ENCODE measurements at places on chromosomes 11 and 22. TPM values are rescaled to one million over a fixed set of nuclear protein-coding genes. Genes with fewer than 3 reads are reported as not detected.

RAB39A gene
- 0.14 TPM for total RNA-seq

MMP13 gene
- total RNA-seq = not detected

PATE4 gene
- not detected for total RNA-seq

GRCh38 chr22:48259991-48260670 lies 1497.7 kb downstream of the TBC1D22A start:
- no peaks in the 10 kb centered on the region for H3K4me1 ChIP-seq
- H3K36me3 ChIP-seq = no peaks in the 10 kb centered on the region
- no peak for DNase-seq
- H3K4me3 ChIP-seq = no peak overlapping the region

DNA sequence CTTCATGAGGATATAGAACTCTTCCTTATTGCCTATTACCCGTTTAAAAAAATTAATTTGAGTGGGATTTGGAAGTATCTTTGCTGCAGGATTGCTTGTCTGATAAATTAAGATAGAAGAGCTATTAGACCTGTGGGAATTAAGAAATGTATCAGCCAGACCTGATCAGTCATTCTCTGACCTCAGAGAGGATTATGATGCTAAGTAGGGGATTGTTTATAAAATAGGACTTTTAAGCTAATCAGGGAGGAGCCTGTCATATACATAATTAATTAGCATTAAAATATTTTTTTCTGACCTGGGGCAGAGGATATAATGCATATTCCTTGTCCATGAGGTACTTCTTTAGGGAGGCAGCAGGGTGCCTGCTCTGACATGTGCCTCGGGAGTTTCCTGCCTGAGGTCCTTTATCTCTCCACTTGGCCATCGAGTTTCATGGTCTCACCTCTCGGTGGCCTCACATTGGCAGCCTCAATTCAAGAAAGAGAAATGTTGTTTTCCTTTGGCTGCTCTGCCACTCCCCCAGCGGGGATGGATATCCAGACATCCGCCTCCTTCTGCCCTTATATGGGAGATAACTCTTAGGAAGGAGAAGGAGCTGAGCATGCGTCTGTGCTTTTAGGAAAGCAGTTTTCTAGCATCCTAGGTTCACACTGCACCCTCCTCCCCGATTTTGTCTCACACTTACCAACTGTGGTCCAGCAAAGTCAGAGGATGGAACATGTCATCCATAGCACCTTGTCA lies 41.1 kb downstream of the DIXDC1 start:
- no peak overlapping the region for H3K4me3 ChIP-seq
- H3K27ac ChIP-seq = no peak overlapping the region
- H3K4me1 ChIP-seq = peaks cover 6% of the 10 kb centered on the region
- DNase-seq = no peak
- H3K27me3 ChIP-seq = peaks cover 12% of the 10 kb centered on the region
- H3K36me3 ChIP-seq = no peaks in the 10 kb centered on the region

- no peaks in the 10 kb centered on the region for H3K36me3 ChIP-seq
- no peak overlapping the region for H3K4me3 ChIP-seq
- DNase-seq = no peak
- H3K4me1 ChIP-seq = no peaks in the 10 kb centered on the region
- no peak overlapping the region for H3K27ac ChIP-seq
Observed at GRCh38 chr11:13850231-13851005, 112.1 kb upstream of the SPON1 start.

DNA sequence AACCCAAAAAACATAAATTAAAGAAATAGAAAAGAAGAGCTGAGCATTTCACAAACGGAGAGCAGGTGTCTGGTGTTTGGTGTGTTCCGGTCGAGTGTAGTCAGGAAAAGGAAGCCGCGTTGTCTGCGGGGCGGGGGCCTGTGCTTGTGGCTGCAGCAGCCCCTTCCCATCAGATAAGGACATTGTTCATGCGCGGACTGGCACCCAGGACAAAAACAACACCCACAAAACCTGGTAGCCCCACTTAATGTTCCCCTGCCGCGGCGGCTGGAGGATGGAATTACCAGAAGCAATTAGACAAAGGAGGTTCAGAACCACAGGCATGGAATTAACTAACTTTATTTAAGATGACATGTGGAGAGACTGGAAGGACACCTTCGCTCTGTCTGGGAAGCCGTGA lies 29.9 kb downstream of the KRTAP5-5 start:
- no peaks in the 10 kb centered on the region for H3K27me3 ChIP-seq
- peaks cover 50% of the 10 kb centered on the region for H3K4me1 ChIP-seq
- H3K4me3 ChIP-seq = no peak overlapping the region
- no peaks in the 10 kb centered on the region for H3K36me3 ChIP-seq

- H3K36me3 ChIP-seq = no peaks in the 10 kb centered on the region
- H3K4me1 ChIP-seq = no peaks in the 10 kb centered on the region
- DNase-seq = no peak
- no peak overlapping the region for H3K4me3 ChIP-seq
- no peaks in the 10 kb centered on the region for H3K27me3 ChIP-seq
Observed at GRCh38 chr11:68976095-68976494, 4.7 kb downstream of the MRGPRD start.

GRCh38 chr11:75388386-75389275 lies 10.7 kb upstream of the RPS3 start:
- peaks cover 19% of the 10 kb centered on the region for H3K4me1 ChIP-seq
- H3K4me3 ChIP-seq = no peak overlapping the region
- H3K36me3 ChIP-seq = no peaks in the 10 kb centered on the region
- DNase-seq = peak; percentile 89
- H3K27me3 ChIP-seq = no peaks in the 10 kb centered on the region
- H3K27ac ChIP-seq = no peak overlapping the region

DNA sequence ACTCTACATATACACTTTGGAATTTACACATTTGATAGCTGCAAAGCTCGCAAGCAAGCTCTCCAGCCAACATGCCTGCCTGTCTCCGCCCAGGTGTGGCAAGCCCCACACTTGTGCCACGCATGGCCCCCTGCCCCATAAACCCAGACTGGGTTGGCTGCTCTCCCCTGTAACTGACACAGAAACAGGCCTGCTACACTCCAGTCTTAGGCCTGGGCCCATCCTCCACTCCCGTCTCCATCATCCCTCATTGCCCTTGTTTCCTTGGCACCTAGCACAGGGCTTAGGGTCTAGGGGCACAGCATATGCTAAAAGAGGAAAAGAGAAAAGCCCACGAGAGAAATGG lies 41.4 kb downstream of the PACSIN2 start:
- DNase-seq = no peak

- no peaks in the 10 kb centered on the region for H3K27me3 ChIP-seq
- no peaks in the 10 kb centered on the region for H3K36me3 ChIP-seq
- H3K4me1 ChIP-seq = no peaks in the 10 kb centered on the region
- no peak overlapping the region for H3K4me3 ChIP-seq
- DNase-seq = no peak
Observed at GRCh38 chr11:1064167-1064566, 10.5 kb upstream of the MUC2 start.

Measured in natural killer cell (primary cell).